ENCODE measurements at places on chromosomes 2 and 18.

DNA sequence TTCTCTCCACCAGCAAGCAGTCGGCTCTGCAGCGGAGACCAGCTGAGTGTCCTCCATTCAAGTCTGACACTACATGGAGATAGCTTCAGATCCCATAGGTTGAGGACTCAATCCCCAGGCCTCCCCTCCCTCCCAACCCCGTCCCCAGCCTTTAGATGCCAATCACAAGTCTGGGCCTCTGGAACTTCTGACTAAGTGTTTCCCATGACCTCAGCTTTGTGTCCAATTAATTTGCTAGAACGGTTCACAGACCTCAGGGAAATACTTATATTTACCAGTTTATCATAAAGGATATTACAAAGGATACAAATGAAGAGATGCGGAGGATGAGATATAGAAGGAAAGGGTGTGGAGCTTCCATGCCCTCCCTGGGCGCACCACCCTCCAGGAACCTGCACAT, 77.4 kb downstream of the MERTK start:
- no peak for DNase-seq

DNA sequence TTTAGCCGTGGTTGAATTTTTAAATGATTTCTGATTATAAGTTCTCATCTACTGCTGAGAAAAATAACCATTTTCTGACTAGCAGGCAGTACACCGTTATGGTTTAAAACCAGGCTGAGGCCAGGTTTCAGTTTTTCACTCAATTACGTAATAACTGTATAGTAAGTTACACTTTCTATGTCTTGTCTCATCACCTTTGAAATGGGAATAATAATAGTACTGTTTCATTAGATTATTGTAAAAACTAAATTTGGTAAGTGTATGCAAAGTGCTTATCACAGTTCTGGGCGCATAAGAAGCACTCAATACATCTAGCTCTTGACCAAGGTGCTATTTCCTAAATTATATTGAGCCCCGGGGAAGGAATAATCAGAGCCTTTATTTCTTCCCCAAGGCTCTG, 76.8 kb downstream of the LIMS1 start:
- no peak for DNase-seq

DNA sequence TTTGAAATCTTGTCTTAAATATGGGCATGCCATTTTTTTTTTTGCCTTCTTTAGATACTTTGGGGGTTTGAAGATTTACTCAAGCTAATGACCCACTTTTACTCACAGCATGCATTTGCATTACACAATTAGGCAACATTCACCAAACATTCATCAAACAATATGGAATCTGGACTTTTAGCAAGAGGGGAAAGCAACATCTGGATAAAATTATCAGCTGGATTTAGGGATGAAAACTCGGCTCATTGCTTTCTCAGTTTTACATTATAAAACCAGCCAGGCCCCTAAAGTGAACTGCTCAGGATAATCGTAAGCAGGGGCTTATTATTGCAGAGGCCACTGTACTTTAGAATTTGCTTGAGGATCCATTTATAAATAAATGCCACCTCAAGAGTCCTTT, 44.7 kb downstream of the SOX11 start:
- no peak for DNase-seq

GRCh38 chr2:29334706-29335105, 219.5 kb downstream of the CLIP4 start:
- DNase-seq: no peak

DNA sequence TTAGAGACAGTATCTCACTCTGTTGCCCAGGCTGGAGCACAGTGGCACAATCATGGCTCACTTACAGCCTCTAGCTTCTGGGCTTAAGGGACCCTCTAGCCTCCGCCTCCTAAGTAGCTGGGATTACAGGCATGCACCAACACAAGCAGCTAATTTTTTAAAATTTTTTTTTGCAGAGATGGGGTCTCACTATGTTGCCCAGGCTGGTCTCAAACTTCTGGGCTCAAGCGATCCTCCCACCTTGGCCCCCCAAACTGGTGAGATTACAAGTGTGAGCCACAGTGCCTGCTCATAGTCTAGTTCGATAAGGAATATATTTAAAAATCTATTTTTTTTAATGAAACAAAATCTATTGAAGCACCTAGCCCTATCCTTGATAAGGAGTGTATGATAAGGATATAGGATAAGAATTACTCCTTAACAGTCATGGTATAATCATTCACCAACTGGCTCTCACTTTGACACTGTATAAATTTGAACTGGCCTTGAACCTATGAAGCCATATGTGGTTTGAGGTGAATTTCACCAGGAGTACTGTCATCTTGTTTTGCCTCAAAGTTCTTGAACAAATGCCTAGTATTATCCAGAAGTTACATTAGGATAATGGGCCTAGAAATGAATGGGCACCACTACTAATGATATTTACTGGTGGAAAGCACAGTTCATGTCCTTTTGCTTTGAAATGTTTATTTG, 71.1 kb downstream of the EXOC6B start:
- no peak for DNase-seq

GRCh38 chr2:184692141-184692734, 93.9 kb downstream of the ZNF804A start:
- no peak for DNase-seq

- DNase-seq: no peak
Observed at GRCh38 chr2:37705191-37705590, 33.7 kb upstream of the CDC42EP3 start.

DNA sequence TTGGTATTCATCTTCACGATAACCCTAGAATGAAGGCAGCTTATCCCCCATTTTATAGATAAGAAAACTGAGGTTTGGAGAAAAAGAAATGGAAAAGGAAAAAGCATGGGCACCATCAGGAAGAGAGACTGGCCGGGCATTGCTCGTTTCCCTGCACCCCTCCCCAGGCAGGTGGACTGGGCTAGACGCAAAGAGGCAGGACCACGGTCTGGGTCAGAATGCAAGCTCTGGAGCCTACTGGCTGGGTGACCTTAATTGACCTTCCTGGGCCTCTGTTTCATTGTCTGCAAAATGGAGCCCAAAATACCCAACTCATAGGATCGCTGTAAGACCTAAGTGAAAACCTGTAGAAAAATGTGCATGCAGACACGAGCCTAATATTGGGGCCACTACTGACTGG, 135.3 kb upstream of the GLI2 start:
- no peak for DNase-seq

- DNase-seq: no peak
Observed at GRCh38 chr2:170812710-170813600, 3.7 kb upstream of the GAD1 start.

DNA sequence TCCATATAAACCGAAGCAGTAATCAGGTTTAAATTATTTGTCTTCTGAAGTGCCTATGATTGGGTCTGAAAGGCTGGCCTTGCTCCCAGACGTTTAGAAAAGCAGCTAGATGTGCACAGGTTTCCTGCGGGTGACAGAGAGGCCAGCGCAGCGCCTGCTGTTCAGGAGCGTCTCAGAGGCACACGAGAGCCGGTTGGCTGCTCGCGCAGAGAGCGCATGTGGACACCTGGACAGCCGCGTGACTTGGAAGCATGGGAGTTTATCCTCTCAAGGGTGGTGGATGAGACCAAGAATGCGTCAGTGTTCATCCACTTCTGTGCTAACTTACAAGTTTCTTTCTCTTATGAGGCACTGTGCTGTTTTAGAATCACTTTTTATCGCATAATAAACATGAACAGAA, 303.7 kb downstream of the PTGR3 start:
- DNase-seq: no peak

DNA sequence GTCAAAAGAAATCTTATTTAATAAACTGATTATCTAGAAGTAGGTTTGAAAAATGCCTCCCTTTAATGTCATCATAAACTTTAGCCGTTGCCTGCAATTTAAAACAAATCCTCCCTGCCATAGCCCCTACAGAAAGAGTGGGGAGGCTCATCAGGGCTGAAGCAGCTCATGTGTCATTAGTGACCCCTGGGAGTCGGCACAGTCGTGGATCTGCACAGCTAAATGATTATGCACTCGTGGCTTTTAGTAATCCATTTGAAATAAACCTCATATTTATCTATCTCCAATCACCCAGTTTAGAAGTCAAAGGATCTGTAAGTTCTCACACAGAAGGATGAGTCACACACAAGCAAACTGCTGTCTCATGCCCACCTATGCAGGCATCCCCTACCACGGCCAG, 277.3 kb downstream of the SS18 start:
- no peak for DNase-seq

DNA sequence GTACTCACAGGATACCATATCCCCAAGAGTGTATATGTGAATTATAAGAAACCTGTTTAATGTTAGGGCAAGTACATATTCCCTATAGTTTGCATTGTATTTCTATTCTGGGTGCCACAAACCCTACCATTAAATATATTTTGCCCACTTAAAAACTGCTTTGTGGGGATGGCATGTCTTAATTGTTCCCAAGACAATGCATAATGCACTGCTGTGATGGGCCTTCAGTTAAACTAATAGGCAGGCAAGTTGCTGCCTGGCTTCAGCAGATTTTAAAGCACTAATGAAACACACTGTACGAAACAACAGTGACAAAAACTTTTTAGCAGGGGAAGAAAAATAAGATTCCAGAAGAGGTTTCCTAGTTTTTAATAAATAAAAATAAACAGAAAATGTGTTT, 104.8 kb upstream of the VRK2 start:
- DNase-seq: no peak

- DNase-seq: no peak
Observed at GRCh38 chr2:27830656-27831055, 59.1 kb downstream of the MRPL33 start.

- no peak for DNase-seq
Observed at GRCh38 chr2:174919947-174920595, 85.1 kb downstream of the CHN1 start.

DNA sequence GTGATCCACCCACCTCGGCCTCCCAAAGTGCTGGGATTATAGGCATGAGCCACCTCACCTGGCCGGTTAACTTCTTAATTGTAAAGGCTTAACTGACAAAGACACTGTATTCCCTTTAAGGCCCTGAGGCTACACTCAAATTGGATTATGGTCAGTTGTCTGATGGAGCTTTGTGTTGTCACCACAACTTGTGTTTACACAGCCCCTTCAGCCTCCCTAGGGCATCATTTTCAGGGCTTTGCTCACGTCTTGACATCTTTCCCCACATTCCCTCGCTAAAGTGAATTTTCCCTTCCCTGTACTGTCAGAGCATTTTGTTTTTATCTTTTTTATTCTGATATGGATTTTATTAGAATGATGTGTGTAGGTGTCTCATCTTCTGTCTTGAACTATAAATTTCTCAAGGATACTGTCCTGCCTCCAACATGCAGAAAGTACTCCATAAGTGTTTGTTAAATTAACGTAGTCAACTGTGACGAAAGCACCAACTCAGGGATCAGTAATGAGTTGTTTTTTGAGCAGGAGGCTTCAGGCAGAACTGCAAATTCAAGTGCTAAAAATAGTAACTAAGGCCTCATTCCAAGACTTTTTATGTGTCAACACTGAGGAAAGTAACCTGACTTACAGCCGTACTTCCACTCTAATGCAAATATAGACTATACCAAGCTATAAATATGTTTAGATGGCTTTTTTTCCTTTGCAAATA, 77.1 kb upstream of the NARS1 start:
- no peak for DNase-seq

DNA sequence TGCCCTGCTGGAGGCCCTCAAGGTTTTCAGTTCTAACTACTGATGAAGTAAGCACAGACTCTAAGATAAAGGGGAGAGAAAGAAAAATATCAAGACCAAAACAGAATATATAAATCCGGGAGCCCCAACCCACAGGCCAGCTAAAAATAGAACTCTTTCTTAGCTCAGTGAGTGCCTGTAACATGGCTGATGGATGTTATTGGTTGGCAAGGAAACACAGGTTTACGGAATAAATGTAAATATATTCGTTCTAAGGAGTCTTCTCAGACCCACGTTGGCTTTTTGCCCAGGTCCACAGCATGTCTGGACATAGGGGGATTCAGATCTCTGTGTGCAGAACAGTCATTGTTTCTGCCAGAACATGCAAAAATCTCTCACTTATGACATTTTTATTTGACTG, 139.0 kb upstream of the SERPINE2 start:
- DNase-seq: no peak

DNA sequence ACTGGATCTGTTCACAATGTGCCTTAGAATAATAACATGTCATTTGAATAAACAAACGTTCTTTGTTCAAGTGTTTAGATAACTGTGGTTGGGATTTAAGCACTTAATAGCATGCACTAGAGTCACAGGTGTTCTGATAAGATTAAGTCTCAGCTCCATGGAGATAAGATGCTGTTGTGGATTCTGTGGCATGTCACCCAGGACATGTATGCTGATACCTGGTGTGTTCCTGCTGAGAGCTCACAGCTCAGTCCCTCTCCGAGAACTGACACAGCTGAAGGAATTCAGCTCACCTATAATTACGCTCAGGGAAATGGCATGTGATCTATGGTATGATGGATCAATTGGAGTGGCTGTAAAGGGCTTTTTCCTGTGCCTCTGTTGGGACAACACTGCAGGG, 75.4 kb upstream of the ST6GAL2 start:
- no peak for DNase-seq

DNA sequence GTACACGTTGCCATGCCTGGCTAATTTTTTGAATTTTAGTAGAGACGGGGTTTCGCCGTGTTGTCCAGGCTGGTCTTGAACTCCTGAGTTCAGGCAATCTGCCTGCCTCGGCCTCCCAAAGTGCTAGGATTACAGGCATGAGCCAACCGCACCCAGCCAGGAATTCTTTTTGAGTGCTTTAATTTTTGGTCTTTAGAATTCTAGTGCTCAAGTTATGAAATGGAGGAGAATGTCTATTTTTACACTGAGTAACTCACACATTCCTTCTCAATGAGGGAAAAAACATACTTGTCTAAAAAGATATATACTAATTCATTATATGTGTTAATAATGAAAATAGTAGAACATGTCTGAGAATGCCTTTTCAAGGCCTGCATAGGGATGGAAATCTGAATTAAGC, 8.5 kb downstream of the ZNF396 start:
- DNase-seq: no peak

- DNase-seq: no peak
Observed at GRCh38 chr2:222842491-222843174, 18.2 kb upstream of the ACSL3 start.

DNA sequence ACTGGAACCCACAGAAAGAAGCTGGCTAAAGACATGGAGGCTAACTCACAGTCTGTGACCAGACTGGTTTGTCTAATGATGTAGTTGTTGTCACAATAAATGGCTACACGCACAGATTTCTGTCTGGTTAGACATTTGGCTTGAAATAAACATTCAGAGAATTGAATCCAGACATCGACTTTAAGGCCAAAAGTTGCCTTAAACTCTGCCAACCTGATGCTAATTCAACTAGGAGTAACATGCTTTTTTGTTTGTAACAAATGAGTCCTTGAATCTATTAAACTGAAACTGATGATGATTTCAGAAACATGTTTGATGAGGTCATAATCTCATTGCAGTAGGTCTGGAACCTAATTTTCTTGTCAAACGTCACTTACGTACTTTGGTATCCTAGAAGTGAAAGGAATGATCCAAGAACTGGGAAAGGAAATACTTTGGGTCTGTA, 123.8 kb downstream of the ERBB4 start:
- DNase-seq: no peak

DNA sequence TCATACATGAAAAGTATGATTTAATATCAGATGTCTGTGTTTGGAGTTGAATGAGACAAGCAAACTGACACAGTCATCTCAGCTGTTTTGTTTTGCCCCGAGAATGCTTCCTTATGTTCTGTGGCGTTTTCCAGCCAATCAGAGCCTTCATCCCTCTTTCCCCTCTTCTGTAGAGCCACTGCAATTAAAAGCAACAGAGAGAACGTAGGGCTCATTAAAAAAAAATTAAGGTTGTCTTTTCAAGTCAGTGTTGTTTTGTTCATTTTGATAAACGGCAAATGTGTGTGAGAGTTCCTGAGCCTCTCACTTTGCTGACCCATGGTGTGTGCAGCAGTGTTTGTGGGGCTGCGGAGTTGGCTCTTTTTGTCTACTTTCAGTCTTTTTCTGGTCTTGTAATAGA, 216.0 kb downstream of the FHOD3 start:
- DNase-seq: no peak
